Fibroblast of the aortic adventitia (primary cell): ENCODE measurements at places on chromosomes 5 and 9. TPM values are rescaled to one million over a fixed set of nuclear protein-coding genes. Genes with fewer than 3 reads are reported as not detected.

The TMEM161B gene
- total RNA-seq = 10.4 and 17.8 TPM in 2 replicates

- no peak for DNase-seq
Measured at GRCh38 chr9:95373069-95373681, 55.7 kb upstream of the FANCC start.

DNA sequence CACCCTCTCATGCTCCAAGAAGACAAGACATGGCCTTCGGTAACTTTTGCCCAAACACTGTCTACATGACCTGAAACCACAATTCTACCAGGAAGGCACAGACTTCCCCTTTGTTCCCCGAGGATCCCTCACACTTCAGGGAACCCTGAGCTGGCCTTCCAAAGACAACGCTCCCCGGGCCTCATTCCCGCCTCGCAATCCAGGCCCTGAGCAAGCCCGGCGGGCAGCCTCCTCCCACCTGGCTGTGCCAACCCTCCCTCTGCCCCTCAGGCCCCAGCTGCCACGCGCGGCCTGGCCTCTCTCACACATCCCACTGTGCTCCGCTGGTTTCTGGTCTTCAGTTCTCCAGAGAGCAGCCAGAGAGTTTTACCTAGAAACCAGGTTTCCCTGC is 7.3 kb downstream of the QSOX2 start:
- DNase-seq = no peak

GRCh38 chr9:131277287-131277909 is 1.1 kb upstream of the FAM78A start:
- DNase-seq = no peak

DNA sequence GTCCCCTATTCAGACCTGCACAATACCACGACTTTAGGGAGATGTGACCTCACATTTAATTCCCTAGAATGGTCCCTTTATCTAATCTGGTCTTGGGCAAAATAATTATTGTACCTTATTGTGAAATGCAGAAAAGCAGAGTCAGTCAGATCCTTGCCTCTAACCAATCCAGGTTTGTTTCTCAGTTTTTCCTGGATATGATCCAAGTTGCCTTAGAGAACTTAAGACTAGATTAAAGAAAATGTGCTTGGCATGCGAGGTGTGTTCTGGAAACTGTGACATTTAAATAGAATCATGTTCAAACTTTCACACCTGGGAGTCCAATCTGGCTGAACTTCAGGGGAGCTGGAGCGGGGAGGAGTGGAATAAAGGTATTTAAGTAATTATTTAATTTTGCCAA is 696.2 kb downstream of the DNAH5 start:
- peak; percentile 32 for DNase-seq

DNA sequence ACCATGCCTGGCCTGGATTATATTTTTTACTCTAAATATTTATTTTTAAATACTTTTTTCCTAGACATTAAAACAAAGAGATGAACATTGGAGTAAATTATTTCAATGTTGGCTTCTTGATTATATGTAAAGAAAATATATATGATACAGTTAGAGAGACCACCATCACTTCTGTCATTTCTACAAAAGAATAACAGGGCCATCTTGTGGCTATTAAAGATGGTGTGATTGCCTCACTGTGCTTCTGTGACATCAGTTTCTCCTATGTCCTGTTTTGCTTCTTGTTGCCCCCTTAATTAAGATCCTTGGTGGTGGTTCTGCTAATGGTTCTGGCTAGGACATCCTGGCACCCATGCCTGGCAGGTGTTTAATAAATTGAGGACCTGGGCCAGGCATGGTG is 32.9 kb downstream of the NDFIP1 start:
- no peak for DNase-seq

GRCh38 chr9:4206718-4207117 is 93.2 kb downstream of the GLIS3 start:
- DNase-seq = peak; percentile 22
